ENCODE measurements at places on chromosomes 5 and 9. TPM values are rescaled to one million over a fixed set of nuclear protein-coding genes. Genes with fewer than 3 reads are reported as not detected.

Gene ELAVL2
- 3.4 TPM for polyA plus RNA-seq

Gene GOLPH3
- polyA plus RNA-seq: 108 TPM

Gene FCN2
- polyA plus RNA-seq: 0.96 TPM

Gene FAM153A
- 0.29 TPM for polyA plus RNA-seq

Gene RGP1
- 28.9 TPM for polyA plus RNA-seq

Gene LPAR1
- 31.0 TPM for polyA plus RNA-seq

Gene KIF4B
- polyA plus RNA-seq: 0.17 TPM

Gene LHX3
- not detected for polyA plus RNA-seq

Gene SNCB
- polyA plus RNA-seq: not detected

Gene SLC34A1
- polyA plus RNA-seq: 160 TPM

Gene SLF1
- polyA plus RNA-seq: 15.0 TPM

Gene NTNG2
- polyA plus RNA-seq: 0.17 TPM

Gene PCDHB12
- 6.5 TPM for polyA plus RNA-seq

Data from right renal pelvis (tissue), 4 donors.